Stimulated activated CD8-positive, alpha-beta memory T cell treated with anti-CD3 and anti-CD28 coated beads, Interleukin-7, amount 100 ng/mL, for 1 hour (primary cell): ENCODE measurements at places on chromosomes 3 and 15.

GRCh38 chr3:69082361-69082760, 2.2 kb upstream of the UBA3 start:
- DNase-seq = no peak

- no peak for DNase-seq
Measured at GRCh38 chr3:65005486-65005885, 317.7 kb upstream of the ADAMTS9 start.

DNA sequence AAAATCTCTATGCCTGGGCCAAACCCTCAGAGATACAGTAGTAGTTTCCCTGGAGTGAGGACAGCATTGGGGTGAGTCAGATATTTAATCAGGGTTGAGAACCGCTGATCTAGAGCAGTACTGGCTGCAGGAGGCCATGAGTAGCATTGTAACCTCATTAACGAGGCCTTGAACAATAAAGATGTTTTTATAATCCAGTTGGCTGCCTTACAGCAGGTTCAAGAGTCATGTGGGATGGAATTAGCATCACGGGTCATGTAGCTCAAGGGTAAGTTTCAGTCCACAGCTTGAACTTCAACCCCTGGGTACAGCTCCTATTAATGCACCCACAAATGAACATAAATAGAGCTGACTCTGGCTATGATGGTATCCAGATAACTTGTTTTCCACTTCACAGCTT, 5.1 kb downstream of the HPS3 start:
- DNase-seq = no peak

GRCh38 chr3:71694358-71694999, 30.7 kb downstream of the EIF4E3 start:
- no peak for DNase-seq

GRCh38 chr3:29384640-29385039, 103.8 kb downstream of the RBMS3 start:
- no peak for DNase-seq

DNA sequence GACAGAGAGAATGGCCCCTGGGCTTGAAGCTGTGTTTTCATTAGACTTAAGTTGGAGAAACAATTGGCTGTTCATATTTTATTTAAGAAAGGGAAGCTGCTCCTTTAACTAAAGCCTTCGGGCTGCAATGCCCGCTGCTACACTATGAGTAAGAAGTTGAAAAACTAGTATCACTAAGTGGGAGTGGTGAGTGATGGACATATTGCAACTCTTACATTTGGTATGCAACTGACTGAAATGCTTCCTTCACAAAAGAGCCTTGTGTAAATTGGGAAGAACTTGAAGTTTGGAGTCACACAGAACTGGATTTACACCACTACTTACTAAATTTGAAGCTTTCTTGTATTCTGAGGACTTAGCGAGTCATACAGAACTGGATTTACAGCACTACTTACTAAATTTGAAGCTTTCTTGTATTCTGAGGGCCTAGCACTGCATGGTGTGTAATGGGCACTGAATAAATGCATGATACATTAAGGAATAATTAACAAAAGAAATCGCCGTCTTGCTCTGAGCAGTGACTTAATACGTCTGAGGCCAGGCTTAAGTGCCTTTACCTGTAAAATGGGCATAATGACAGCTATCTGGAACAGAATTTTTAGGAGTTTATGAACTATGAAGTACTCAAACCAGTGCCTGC, 149.5 kb downstream of the RYR3 start:
- no peak for DNase-seq

DNA sequence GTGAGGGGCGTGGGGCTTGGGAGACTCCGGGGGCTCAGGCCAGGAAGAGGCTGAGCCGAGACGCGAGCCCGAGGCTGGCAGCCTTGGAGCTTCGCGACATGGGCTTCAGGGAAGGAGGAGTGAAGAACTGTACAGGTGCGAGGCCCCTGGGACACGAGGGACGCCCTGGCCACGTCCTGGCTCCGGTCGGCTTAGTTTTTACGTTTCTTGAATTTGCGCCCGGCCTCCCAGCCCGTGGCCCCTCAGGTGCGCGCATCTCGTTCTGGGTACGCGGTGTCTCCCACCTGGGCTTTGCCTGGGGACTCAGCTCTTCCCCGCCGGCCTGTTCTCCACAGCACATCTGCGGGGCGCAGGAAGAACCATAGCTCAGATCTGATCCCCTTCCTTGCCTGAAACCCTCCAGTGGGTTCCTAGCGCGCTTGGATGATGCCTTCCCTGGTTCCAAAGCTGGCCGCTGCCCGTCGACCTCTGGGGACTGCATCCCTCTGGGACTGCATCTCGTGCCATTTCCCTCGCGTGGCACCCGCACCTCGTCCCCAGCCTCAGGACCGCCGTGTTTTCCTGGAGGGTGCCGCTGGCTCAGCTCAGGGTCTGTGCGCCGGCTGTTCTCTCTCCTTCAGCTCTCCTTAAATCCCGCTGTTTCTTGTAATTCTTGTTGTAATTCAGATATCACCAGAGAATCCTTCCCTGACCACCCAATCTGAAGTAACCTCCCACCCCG, 614 bp downstream of the CHCHD6 start:
- DNase-seq = no peak

DNA sequence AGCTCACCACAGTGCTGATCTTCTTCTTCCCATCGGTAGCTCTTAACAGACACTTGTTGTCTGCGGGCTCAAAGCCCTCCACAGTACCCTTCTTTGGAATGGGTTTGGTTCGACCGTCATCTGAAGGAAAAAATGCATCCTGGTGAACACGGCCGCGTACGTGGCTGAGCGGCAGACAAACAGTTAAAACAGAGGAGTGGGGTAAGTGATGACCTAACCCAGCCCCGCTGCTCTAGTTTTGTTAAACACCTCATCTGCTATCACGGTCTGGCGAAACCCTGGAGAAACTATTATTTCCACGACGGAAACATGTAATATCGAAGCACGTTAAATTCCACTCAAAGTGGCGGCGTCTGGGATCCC, 725 bp downstream of the SRP14 start:
- no peak for DNase-seq

- DNase-seq = no peak
Measured at GRCh38 chr3:191066669-191067068, 132.4 kb upstream of the OSTN start.

DNA sequence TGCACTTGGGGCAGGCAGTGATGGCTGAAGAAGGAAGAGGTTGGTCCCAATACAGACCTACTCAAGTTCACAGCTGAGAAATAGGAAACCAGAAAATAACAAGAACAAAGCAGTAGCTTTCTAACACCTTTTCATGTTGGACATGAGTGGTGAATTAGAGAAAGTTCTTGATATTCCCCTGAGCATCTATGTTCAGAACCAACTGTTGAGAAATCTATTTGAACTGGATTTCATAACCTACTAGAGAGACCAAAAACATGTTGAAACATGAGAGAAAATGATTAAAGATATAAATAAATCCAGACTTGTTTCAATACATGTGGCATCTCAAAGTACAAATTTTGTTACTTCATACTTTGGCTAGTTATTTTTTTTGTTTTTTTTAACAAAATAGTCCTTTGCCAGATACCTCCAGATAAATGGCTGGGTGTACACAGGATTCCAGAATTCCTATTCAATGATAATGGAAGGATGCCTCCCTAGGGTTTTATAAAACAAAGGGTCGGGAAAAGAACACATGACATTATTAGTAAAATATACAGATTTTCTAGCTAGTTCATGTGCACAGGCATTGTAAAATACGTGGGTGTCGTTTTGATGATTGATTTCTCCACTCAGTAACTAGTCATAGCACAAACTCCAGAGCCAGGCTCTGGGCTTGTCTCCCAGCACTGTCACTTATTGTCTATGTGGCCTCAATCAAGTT, 34.4 kb upstream of the TNFSF10 start:
- no peak for DNase-seq

DNA sequence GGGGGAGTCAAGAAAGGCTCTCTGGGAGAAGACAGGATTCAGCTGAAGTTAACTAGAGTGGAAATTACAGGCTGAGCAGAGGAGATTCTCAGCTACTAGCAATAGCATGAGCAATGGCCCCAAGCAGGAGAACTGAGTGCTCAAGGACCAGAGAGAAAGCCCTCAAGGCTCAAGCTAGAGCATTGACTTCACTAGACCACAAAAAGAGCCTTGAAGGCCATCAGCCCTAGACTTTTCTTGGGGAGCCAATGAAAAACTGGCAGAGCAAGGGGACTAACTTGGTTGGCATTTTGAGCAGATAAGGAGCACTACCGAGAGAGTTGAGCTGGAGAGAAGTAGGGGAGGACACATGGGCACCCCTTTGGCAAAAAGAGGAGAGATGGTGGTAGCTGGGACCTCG, 277.6 kb downstream of the FEZF2 start:
- DNase-seq = no peak

DNA sequence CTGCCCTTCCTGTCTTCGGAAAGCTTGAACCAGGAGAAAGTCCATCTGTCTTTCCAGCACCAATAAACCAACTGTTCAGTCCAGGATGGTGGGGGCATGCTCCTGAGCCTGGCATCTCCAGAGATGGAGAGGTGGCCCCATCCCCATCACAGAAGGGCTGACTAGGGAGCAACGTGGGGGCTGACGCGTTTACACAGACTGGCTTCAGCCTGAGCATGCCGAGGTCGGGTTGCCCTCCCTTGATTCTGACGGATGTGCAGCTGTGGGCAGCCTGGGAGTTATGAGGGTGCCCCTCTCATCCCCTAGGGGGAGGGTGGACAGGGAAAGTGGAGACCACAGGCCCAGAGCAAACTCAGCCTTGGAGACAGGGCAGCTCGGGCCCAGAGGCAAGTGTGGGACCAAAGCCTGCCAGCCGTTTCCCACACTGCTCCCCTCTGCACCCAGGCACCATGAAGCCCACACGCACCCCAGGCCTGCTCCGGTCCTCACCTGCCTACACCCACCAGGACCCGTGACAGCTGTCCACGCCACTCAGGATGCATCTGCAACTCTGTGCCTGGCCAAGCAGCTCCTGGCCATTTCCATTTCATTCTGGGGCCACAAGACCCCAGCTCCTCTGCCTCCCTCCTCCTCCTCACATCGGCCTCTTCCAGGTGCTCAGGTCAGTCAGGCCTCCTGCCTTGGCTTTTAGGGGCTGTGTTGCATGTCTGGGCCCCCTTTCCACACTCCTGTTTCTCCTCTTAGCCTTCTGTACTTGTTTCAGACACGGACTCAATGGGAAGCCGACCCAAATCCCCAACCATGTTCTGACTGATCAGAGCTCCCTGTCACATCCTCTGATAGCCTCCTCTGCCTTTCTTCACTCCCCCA, 48.2 kb upstream of the SLC41A3 start:
- DNase-seq = no peak

- no peak for DNase-seq
Measured at GRCh38 chr3:42960282-42960681, 18.8 kb upstream of the GASK1A start.

- DNase-seq = no peak
Measured at GRCh38 chr3:142946861-142947260, 16.6 kb downstream of the PAQR9 start.

DNA sequence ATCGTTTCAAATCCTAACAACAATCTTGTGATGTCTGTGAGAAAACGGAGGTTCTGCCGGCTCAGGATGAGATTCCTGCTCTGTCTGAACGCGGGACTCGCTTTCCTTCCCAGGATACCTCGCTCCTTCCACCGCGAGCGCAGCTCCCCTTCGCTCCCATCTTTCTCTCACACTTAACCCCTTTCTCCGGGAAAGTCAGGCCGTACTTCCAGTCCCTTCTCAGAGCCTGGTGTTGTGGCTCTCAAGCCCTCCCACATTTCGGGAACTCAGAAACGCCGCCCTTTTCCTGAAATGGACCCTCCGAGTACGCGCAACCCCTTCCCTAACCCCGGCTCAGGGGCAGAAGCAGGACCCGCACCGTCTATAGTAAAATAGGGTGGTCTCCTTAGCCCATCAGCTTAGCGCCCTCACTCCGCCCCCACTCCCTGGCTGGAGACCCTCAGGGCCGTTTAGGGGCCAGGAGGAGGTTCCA, 378 bp upstream of the FEM1B start:
- DNase-seq = no peak

DNA sequence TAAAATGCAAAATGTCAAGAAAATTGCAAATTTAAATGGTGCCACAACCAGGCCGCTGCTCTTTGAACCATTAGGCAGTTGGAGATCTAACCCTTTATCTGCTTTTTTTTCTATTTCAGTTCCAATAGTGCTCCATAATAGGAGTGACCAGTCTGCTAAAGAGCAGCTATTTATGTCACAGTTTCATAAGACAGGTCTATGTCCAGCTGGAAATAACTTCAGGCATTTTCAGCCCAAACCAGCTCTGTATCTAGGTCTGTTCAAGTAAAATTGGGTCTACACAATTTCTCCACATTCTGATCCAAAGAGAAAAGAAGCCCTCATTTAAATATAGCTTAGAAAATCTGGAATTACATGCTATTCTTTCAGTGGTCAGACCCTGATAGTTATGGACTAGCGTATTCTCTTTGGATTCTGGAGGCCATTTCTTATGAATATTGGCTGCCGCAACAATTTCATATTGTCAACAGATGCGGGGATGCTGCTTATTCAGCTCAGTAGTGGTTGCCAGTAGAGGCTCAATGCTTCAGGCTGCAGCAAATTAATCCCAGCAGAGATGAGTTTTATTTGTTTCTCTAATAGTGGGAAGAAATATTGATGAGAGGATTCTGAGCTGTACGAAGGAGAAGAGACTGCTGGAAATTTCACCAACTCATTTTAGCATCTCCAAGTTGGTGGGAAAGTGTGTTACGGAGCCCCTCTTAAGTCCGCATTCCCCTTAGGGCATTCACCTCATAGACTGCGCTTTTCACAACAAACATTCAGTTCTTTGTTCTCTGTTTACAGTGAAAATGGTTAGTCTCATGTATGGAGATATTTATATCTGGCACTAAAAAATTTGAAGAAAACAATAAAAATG, 887.0 kb downstream of the ROBO1 start:
- no peak for DNase-seq
